ENCODE measurements at places on chromosomes 13 and 19.

- DNase-seq, result peak; percentile 94
Measured at GRCh38 chr19:41339936-41340335, 13.8 kb downstream of the TGFB1 start.

DNA sequence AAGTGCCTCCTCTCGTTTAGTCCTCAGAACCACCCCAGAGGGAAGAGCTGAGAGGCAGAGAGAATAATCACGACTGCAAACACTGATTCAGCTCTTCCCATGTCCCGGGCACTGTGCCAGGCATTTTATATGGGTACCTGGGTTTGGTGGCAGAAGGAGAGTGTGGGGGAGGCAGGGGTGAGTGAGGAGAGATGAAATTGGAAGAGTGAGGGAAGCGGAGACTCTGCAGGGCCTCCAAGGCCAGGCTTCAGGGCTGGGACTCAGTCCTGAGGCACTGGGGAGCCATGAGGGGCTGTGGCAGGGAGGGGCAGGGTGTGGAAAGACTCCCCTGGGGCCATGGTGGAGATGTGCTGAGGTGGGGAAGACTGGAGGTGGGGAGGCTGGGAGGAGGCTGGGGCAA lies 8.7 kb downstream of the SYNGR4 start:
- DNase-seq, result no peak

GRCh38 chr19:52923778-52924593 lies 758 bp upstream of the ZNF888 start:
- DNase-seq, result peak; percentile 7

DNA sequence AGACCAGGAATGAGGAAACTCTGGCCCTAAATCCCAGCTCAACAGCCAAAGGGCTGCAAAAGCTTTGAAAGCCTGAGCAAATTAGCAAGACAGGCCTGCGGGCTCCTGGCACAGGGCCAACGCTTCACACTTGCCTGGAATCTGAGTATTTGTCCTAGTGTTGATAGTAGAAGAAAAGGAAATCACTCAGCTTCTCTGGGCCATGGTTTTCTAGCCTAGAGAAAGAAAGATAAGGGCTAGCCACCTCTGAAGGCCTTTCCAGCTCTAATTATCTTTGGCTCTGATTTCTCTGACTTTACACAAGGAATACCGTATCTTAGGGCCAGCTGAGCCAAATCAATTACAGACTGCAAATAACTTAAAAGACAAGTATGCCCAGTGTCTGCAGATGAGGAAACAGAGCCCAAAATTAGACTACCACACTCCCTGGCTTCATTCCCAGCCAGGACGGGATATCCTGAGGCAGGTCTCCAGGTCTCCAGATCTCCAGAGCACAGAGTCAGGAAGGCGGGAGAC lies 69.6 kb downstream of the STK24 start:
- peak; percentile 90 for DNase-seq

All from NCI-H226 (cell line).